ENCODE measurements at places on chromosomes 12 and 14.

DNA sequence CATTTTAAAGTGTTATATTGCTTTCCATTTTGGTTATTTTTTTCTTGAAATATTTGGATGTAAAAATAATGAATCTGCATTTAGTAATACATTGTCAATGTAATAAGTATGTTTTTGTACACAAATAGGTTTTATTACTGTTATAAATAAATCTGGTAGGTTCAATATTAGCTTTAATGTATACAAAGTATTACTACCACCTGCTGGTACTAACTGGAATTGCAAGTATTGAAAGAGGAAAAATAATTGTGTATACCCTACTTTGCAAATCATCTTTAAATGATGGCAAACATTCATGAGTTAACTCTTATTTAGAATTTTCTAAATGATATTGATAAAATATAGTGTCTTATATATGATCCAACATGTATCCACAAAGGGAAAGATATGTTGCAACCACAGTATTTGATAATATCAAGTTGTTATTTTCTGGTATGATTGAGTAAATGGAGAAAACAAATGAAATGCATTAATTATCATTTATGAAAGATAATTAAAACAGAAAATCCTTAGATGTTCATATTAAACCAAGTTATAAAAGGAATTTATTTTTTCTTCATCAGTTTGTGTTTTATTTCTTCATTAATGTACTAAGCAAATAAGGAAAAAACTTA, 3.2 kb downstream of the OR4K2 start:
- no peak for DNase-seq

DNA sequence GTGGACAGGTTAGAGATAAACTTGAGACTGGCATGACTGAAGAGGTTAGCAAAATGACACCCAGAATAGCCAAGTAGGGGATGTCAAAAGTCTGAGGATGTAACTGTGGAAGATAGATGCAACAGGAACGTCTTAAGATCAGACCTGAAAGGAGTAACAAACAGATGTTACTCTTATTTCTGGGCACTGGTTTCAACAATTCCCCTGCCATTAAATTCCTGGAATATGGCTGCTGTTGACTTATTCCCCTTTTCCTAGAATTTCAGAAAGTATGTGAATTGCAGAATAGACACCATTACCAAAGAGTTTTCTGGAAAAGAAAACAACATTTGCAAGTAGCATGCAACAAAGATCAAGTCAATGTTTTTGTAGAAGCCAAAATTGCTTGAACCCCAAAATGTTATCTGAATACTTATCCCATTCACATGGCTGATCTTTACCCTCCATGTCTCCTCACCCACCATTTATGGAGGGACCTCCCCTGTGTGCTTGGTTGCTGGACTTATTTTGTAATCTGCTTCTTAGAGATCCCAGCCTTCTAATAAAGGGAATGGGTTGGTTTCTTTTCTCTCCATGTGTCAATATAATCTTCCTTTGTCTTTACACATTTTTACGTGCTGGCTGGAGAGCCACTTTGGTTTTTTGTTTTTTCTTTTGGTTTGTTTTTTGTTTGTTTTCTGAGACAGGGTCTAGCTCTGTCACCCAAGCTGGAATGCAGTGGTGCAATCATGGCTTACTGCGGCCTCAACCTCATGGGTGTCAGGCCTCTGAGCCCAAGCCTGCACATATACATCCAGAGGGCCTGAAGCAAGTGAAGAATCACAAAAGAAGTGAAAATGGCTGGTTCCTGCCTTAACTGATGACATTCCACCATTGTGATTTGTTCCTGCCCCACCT, 57.0 kb downstream of the BBS10 start:
- no peak for DNase-seq

- DNase-seq: no peak
Measured at GRCh38 chr14:27605282-27605681, 1007.4 kb upstream of the NOVA1 start.

GRCh38 chr12:34393821-34394150, 371.5 kb downstream of the ALG10 start:
- no peak for DNase-seq

DNA sequence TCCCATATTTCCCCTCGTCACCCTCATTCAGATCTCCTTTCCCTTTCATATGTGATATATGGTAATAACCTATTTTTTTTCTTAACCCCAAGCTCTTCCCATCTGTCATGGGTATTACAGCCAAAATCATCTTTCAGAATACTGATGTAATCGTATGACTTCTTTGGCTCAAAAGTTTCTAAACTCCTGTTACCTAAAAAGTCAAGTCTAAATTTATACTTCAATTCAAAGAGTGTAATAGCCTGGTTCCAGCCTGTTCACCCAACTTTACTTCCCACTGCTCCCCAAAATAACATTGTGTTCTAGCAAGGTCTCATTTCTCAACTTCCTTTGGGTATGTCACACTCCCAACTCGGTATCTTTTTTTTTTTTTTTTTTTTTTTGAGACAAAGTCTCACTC, 48.5 kb downstream of the TBK1 start:
- no peak for DNase-seq

DNA sequence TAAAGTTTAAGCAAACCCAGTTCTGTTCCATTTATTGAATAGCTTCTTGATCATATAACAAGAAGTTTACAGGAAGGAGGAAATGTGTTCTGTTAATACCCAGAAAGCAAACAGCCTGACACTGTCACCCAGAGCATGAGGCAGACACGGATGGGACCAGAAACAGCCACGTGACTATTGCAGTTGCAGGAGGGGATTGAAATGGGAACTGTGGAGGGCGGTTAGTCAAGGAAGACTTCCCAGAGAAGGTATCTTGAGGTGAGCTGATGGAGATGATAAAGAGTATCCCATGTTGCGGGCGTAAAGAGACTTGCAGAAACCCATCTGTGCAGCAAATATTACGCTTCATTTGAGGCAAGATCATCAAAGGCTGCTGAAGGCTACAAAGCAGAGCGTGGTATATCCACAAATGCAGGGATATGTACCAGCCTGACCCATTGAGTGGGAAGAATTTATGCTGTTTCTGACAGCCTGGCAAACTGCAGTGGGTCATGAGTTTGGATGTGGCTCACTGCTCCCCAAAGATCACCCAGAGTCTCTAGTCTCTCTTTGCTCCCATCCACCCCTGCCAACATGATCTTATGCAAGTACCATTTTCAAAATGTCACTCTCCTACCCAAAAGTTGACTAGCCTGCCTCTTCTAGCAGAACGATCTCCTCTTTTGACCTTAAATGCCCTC, 20.7 kb downstream of the KRT76 start:
- no peak for DNase-seq

DNA sequence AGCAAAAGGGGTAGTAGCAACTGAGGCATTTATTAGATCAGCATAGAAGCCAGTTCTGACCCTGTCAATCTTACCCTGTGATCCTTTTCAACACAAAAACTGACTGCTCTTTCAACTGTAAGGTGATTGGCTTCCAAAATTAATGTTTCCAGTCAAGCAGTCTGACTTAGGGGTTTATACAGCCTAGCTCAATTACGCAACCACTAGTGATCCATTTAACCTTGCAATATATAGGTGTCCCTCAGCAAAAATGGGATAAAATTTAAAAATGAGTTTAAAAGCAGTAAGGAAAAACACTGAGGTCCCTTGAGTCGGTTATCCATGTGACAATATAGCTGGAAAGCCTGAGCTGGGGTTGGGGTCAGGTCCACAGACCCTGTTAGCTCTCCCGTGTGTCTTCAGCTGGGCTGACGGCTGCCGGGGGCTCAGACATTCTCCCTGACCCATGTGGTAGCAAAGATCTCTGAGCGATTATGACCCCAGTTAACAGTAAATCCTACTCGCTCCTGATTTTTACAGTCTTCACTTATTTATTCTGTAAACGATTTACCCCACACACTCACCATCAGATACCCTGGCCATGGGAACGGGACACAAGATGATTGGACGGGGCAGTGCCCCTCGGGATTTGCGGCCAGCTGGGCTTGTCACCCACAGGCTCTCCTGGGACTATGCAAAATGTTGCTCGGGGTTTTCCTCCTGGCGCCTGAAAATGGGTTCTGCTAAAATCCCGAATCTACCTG, 16.6 kb downstream of the ADGRD1 start:
- no peak for DNase-seq

GRCh38 chr14:105315211-105315721, 718 bp downstream of the PACS2 start:
- DNase-seq: peak; percentile 38

DNA sequence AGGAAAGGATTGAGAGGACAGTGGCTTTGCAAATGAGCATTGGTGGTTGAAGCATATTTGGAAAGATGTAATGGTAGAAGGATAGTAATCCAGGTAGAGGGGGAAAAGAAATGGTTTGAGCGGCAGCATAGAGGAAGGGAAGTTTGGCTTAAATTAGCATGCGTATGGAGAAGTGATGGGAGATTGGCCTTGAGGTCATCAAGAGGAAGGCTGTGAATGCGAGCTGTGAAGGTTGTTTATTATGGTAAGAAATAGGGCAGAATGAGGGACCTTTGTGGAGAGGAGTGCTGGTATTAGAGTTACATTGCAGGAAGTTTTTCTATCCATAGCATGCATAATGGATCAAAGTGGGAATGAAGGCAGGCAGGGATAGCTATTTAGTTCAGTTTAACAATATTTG, 162.1 kb downstream of the TMTC2 start:
- no peak for DNase-seq
